ENCODE measurements at places on chromosomes 16 and 17. TPM values are rescaled to one million over a fixed set of nuclear protein-coding genes. Genes with fewer than 3 reads are reported as not detected.

DNA sequence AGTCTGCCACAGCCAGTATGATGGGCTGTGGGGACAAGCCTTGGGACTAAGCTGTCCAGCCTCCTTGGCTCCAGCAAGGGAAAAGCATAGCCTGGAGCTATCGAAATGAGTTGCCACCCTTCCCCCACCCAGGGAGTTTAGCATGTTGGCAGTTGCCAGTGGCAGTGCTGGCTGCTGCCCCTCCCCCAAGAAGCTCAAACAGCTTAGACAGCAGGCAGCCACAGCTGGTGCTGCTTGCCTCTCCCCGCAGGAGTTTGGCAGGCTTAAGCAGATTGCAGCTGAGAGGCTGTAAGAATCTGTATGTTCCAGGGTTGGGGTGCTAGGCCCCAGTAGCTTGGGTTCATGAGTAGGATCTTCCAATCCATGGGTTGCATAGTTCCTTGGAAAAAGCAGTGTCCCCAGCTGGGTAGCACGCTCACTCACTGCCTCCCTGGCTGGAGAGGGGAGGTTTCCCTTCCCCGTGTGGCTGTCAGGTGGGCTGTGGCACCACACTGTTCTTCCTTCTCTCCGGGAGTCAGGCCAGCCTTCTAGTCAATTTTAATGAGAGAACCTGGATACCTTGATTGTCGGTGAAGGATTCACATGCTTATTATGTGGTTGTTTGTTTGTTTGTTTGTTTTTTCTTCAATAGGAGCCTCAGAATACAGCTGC is 506.1 kb downstream of the CDH11 start:
- DNase-seq: peak; percentile 1

- no peak for DNase-seq
Observed at GRCh38 chr16:57937861-57938260, 33.1 kb downstream of the CNGB1 start.

DNA sequence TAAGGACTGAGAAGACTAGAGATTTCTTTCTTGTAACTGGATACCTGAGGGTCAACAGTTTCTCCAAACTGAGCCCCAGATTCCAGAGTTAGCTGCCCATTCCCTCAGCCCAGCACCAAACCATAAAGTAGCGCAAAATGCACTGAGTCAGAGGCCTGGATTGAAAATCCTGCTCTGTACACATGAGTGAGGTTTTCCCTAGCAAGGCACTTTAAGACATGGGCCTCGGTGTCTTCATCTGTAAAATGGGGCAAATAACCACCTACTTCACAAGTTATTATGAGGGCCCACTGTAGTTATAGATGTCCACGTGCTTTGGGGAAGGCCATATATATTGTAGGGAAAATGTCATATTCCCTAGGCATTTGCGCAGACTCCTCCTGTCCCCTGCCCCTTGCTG is 10.3 kb upstream of the DLX4 start:
- no peak for DNase-seq

GRCh38 chr17:1947743-1948516 is 77.2 kb downstream of the RTN4RL1 start:
- no peak for DNase-seq

DNA sequence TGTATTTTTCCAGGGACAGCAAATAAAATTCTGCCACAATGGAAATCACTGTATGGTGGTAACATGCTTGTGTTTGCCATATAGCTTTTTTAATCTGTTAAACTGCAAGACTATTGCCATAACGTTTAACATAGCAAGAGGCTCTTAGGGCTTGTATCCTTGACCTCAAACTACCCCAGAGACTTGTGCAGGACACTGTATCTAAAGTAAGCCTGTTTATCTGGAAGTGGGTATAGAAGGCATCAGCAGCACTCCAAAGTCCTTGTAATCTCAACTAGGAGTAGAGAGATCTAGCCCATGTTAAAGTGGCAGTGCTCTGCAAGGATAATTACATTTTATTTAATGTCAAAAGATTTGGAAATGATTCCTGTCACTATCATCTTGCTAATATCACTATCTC is 1424.1 kb downstream of the CDH11 start:
- DNase-seq: no peak

GRCh38 chr17:27552276-27552732 is 78.7 kb upstream of the LGALS9 start:
- DNase-seq: peak; percentile 72

- no peak for DNase-seq
Observed at GRCh38 chr17:63809970-63810369, 17.3 kb upstream of the PSMC5 start.

GRCh38 chr16:88343271-88343791 is 39.4 kb upstream of the ZNF469 start:
- no peak for DNase-seq

- DNase-seq: no peak
Observed at GRCh38 chr16:30186444-30186781, 3.0 kb downstream of the CORO1A start.

DNA sequence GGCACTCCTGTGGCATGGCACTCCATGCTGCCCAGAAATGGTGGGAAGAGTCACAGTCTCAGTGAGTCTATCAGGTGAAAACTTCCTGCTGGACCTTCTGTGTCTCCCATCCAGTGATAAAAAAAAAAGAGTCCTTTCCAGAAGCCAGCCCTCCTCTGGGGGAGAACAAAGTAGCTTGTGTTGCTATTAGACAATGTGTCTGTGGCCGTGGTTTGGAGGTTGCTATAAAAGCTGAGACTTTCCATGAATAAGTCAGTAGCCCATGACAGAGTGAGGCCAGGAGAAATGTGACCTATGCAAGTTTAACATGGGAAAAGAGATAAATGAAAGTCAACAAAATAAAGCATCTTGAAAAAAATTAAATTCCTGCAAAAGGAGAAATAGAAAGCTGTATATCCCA is 250.7 kb upstream of the MON1B start:
- no peak for DNase-seq

Gene GNG13
- not detected for total RNA-seq

Gene SCARF1
- 0.28 TPM for total RNA-seq

Gene TBX4
- total RNA-seq: not detected

Gene CMTM2
- not detected for total RNA-seq

Gene EZH1
- 17.6 TPM for total RNA-seq
